ENCODE measurements at places on chromosomes 1 and 21.

DNA sequence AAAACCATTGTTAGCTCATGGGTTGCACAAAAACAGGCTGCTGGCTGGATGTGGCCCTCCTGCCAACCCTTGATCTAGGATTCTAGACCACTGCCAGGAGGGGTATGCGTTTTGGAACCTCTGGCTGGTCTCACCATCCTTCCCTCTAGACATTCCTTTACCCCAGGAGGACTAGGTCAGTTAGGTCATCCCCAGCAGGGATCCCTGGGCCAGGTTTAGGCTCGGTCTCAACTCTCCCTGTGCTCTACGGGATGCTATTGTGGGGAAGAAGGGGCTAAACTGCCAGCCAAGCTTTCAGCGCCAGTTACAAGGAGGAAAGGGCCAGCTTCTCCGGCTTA is 22.7 kb downstream of the SLC2A1 start:
- no peak for DNase-seq

DNA sequence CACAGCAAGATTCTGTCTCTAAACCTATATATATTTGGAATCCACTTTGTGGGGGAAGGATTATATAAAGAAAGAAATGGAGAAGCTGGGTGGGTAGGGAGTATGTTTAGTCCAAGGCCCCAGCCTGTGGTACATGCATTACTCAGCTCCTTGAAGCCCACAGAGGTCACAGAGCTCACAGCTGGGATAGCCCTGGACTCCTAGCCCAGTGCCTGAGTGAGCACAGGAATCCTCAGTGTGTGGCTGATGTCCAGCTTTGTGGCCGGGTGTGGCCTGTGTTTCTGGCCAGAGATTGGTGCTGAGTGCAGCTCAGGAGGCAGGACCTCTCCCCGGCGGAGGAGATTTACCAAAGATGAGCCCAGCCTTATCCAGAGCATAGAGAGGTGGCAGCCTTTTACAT is 7.6 kb downstream of the CAPN9 start:
- no peak for DNase-seq

- peak; percentile 16 for DNase-seq
Measured at GRCh38 chr1:43039228-43040055, 80.8 kb upstream of the SLC2A1 start.

DNA sequence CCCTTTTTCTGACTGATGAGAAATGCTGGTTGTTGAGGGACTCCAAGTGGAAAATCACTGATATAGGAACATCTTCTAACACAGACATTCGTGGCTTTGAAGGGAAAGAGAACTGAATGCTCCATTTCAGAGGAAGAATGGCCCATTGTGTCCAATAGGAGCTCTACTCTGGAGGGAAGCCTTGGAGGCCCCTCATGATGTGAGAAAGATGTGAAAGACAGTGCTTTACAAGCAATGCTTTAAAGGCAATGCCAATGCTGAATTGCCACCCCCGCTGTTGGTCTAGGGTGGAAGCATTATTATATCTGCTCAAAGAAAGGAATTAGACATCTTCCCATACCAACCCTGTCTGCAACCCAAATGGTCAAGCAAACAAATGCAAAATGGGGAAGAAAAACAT is 13.7 kb downstream of the NMNAT2 start:
- DNase-seq, result peak; percentile 43

DNA sequence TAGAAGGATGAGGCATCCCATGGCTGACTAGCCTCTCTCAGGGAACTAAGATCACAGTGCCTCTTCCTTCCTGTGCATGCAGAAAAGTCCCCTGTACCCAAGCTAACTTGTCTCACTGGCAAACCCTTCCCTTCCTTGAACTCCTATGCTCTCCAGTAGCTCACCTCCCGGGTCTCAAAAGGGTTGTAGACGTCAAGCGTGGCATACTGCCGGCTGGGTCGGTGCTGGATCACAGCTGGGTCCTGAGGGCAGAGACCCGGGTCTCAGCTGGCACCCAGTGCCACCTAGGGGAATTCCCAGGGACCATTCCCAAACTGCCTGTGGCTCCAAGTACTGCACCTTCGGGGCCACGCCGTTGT is 688 bp downstream of the SCAMP3 start:
- DNase-seq, result no peak

GRCh38 chr1:35269201-35269988 is 886 bp downstream of the ZMYM4 start:
- peak; percentile 0 for DNase-seq

DNA sequence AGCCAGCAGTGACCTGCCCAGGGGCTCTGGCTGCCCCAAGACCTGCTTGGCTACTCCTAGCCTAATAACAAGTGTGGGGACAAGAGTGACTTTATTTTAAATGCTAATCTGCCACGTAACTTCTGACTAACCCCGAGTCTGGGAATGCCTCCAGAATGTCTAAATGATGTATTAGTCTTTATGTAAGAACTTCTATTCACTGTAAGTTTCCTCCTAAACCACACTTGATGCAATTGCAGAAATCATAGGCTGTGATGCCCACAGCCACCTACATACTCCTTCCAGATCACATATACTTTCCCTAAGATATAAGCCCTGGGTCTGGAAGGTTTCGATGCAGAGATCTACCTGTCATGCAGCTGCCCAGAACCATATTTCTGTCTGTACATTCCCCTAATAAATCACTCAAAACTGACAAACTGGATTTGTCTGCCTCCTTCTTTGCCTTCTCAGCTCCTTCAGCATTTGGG is 5.9 kb upstream of the VPS45 start:
- peak; percentile 49 for DNase-seq

DNA sequence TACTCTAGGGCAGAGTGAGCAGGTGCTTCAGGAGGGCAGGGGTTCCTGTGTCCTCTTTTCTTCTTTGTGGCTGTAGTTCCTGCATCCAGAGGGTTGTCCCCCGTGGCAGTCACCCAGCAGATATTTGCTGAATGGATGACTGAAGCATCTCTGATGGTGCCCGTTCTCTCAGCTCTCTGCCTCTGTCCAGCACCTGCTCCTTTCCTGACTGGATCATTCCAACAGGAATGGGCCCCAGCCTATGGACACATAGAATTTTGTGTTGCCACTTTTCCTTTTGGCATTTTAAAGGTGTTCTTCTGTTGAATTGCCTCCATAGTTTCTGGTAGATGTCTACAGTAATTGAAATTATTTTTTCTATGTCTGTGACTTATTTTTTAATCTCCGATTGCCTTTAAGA is 372.5 kb upstream of the C1orf174 start:
- DNase-seq, result no peak

DNA sequence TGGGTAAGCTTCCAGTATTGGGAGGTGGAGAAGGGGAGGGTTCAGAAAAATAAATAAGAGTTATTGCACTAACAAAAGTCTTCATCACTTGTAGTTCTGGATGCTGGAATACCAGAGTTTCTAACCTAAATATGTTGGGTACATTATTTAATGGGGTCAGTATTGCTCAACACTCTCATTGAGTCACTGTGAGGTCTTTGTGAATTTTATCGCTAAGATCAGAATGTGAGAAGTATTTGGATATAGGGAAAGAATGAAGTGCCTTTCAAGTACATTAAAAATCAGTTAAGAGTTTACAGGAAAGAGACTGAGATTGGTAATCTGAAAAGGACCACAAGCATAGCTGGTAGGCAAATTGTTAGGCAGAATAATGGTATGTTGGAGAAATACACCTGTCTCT is 8.8 kb downstream of the SNRPE start:
- no peak for DNase-seq

DNA sequence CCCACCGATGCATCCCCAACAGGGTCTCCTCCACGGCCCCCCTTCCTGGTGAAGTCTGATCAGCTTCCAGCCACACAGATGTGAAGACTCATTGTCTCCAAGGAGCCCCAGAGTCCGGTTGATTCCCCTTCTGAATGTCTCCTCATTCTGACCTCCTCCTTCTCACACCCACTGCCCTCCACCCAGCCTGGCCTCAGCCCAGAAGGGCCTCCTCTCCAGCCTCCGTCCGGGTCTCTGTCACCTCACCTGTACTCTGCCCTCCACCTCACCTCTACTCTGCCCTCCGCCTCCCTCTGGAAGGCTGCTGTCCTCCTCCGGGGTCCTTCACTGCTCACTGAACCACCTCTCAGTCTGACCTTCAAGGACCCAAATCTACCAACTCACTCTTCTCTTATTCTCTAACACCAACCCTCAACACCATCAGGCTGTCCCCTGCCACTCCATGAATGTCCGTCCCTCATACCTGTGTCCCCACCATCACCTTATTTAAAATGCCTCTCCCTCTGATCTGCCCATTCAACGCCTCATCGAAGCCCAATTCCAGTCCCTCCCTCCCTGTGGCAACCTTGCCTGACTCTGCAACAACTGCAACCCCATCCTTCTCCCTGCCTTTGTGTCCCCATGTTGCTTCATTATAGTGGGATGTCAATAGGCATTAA is 201.2 kb downstream of the TOMM20 start:
- DNase-seq, result no peak

DNA sequence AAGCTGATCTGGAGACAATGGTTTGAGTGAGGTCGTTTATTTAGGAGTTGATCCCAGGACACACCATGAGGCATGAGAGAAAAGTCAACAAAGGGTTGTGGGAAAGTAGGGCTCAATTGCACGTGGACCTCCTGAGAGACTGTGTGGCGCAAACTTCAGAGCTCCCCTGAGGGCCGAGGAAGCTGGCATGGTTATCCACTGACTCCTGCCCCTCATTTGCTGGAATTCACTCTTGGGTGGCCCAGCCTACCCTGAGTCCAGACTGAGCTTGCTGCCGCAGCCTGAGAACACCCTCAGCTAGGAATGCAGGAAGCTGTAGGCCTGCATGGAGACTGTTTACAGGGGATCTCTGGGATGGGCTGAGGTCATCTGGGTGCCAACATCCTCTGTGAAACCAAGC is 301.0 kb downstream of the RWDD3 start:
- DNase-seq, result no peak

DNA sequence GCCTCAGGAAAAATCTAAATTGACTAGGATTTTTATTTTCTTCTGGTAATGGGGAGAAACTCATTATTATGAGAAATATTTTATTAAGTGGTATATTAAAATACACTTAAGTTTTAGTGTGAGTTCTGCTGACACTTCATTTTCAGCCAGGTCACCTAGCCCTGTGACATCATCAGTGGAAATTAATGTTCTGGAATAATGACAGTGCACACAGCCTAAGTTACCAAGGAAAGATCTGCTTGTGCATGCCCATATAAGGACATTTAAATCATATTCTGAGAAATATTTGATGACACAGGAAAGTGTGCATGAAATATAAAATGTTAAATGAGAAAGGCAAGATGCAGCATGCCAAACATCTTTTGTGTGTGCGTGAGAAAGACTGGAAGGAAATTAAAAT is 102.0 kb downstream of the KIF14 start:
- no peak for DNase-seq

- DNase-seq, result no peak
Measured at GRCh38 chr1:162916821-162917613, 56.0 kb upstream of the CCDC190 start.

GRCh38 chr1:94247138-94248094 is 10.0 kb upstream of the ARHGAP29 start:
- DNase-seq, result no peak

- no peak for DNase-seq
Measured at GRCh38 chr1:210830034-210831028, 303.6 kb downstream of the KCNH1 start.

DNA sequence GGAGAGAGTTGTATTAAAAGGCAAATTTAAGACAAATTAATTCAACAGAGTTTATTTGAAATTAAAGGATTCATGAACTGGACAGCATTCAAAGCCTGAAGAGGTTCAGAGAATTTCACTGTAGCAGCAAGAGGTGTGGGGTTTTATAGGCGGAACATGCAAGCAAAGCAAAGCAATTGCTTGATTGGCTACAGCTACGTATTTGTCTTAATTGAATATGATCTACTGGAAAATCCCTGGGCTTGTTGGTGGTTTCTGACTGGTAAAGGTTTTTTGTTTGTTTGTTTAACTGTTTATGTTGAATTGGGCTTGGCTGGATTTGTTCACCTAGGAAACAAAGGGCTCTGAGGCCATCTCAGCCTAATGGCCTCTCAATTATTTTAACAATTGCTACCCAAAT is 61.5 kb downstream of the KCNK1 start:
- no peak for DNase-seq

DNA sequence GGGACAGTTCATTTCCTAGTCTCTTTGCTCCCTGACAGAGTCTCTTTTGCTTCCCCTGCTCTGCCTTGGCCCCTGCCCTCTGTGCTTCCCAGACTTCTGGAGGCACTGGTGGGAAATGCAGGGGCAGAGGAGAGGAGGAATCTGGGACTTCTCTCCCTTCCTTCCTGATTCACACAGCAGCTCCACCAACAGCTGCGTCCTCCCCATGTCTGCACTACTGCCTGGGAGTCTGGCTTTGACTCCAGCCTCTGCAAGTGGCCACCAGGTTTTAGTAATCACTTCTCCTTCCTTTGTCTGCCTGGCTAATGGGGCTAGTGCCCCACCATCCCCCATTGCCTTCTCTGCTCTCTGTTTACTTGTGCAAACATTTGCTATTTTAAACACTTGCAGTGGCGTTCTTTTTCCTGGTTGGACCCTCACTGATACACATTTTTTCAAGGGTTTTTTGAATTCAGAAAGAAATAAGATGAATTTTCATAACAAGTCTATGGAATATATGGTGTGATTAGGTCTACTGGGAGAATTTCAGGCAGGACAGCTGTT is 21.9 kb downstream of the FASLG start:
- no peak for DNase-seq

- DNase-seq, result no peak
Measured at GRCh38 chr1:91699339-91699974, 186.5 kb downstream of the TGFBR3 start.

DNA sequence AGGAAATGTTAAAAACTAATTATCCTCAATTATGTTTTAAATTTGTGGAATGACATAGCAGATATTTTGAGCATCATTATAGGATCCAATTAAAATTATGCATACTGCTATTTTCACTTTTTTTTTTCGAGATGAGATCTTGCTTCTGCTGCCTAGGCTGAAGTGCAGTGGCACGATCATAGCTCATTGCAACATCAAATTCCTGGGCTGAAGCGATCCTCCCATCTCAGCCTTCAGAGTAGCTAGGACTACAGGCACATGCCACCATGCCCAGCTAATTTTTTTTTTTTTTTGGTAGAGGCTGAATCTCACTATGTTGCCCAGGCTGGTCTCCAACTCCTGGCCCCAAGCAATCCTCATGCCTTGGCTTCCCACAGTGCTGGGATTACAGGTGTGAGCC is 11.3 kb upstream of the SLC1A7 start:
- no peak for DNase-seq

GRCh38 chr1:150798525-150798924 is 9.5 kb downstream of the CTSK start:
- DNase-seq, result no peak

- peak; percentile 99 for DNase-seq
Measured at GRCh38 chr1:154982897-154983648, at the start of gene FLAD1. Gene FLAD1, plus strand, starts transcription at chr1:154983344. Its CDS starts 351 bp downstream, at chr1:154983695.

Data from putamen (tissue), 1 donor.